ENCODE measurements at places on chromosomes 2 and 18.

- no peak for DNase-seq
These were observed 87.0 kb downstream of the EIPR1 start for GRCh38 chr2:3290655-3291054.

DNA sequence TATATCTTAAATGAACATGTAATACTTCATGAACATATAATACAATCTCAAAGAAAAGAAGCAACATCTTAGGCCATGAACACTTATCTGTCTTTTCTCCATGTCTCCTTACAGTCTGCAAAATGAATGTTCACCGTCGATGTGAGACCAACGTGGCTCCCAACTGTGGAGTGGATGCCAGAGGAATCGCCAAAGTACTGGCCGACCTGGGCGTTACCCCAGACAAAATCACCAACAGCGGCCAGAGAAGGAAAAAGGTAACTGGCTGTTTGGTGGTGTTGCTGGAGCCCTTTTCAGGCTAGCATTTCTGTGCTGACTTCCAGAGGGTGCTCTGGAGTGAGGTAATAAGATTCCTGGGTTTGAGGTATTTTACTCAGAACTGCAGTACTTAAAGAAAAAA lies 295.9 kb upstream of the EPAS1 start:
- no peak for DNase-seq

DNA sequence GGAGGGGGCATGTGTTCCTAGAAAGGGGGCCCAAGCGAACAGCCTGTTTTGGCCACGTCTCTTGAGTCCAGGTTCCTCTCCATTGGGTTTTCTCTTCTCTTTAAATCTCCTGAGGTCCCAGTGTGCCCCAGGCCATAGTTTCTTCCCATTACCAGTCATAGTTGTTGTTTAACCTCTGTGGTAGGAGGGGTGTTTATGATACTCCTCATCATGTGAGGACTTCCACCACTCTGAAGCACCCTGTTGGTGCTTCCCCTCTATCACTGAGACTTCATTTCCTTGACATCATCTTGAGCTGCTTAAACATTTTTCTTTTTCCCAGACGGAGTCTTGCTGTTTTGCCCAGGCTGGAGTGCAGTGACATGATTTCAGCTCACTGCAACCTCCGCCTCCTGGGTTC lies 45.9 kb downstream of the WIPF1 start:
- DNase-seq, result no peak

- no peak for DNase-seq
These were observed 137.2 kb upstream of the CELF4 start for GRCh38 chr18:37702841-37703240.

DNA sequence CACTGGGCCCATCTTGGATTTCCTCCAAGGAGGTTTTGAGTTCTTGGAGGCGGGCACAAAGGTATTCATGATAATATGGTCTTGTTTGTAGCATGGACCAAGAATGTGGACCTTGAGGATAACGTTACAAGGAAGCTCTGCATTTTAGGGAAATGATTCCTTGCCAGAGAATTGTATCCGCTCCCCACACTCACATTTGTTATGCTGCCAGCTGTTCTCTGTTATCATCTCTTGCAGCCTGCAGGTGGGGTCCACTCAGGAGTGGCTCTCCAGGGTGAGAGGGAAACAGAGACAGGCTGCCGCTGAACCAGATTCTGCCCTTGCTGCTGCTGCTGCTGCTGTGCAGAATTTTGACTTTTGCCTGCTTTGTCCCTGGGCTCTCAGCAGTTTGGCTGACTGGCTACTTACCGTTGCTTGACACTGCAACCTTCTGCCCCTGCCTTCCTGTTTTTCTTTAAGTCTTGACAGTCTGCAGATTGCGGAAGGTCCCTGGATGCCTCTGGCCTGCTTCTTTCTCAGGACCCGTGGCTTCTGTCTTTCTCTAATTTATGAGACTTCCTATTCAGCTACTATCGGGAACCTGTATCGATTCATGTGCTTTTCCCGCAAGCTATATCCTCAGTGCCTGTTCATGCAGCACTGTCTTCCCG lies 122.3 kb upstream of the DOCK10 start:
- no peak for DNase-seq

DNA sequence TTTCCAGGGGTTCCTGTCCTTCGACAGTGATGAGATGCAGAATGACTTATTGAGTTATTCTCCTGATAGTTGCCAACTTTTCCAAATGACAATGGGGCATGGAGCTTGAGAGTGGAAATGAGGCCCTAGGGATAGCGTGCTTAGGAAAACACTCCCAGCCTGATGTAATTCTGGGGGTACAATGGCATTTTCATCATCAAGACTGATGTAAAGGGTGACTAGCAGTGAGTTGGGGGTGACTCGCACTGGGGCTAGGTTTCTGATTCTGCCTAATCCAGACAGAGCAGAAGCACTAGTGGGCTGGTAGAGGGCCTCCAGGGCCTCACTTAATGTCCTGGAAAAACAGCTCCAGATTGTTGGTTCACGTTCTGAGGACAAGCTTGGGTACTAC lies 34.0 kb upstream of the IL37 start:
- DNase-seq, result no peak

- no peak for DNase-seq
These were observed 238.7 kb upstream of the SALL3 start for GRCh38 chr18:78740876-78741275.

DNA sequence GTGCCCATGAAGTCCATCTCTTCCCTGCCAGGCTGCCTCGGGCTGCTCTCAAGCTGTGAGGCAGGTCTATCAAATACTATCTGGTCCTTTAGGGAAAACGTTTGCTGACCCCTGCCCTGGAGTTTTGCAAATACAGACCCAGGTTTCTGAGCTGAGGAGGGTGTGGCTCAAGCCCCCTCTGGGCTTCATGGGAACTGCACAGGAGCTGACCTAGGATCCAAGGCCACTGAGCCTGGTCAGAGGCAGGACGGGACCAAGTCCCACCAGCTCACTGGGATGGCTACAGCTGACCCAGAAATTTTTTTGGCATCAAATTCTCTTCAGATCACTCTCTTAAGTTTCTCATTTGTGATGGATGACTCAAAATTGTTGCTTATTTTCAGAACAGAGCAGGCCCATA lies 14.1 kb downstream of the ZNF516 start:
- no peak for DNase-seq

DNA sequence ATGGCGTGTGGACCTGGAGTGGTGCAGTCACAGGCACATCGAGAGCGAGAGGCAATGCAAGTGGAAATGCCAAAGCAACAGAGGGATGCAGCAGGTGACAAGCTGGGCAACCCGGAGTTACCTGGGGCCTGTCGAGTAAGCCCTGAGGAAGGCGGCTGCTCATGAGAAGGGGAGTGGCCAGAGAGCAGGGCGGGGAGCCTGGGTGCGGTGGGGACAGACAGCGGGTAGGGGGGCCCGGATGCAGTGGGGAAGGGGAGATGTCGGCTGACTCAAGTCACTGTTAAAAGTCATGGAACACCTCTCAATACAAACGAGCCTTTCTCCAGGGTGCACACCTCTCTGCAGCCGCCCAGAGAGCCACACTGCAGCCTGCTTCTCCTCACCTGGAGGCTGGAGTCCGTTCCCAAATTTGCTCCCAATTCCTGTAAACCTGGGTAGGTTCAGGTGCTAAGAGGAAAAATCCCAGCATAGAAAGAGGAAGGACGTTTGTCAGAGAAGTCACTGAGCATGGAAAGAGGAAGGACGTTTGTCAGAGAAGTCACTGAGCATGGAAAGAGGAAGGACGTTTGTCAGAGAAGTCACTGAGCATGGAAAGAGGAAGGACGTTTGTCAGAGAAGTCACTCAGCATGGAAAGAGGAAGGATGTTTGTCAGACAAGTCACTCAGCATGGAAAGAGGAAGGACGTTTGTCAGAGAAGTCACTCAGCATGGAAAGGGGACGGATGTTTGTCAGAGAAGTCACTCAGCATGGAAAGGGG lies 71.7 kb upstream of the TWIST2 start:
- no peak for DNase-seq

GRCh38 chr2:179771791-179772190 lies 89.6 kb downstream of the ZNF385B start:
- DNase-seq, result no peak

DNA sequence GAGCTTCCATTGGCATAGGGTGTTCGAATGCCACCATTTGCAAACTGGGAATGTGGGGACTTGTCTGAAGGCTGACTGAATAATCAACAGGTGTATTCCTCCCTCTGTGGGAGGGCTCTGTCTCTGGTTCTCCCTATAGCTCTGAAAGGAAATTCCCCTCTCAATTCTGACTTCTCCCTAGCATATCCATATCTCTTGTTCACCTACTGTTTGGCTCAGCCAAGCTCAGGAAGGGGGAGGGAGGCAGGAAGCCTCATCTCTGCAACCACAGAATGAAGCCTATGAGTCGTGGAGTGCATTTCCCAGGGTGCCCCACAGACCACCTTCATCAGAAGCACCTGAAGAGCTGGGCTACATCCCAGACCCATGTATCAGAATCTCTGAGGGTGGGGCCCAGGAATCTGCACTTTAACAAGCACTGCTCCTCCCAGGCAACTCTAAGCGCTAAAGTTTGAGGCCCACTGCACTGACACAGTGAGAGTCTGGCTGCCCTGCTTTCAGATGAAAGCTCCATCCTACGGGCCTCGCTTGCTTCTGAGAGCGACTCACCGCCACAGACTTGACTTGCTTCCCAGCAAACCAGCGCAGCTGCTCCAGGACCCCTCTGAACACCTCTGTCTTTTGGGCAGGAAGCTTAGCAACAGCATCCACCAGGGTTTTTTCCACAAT lies 32.0 kb downstream of the XDH start:
- DNase-seq, result no peak

DNA sequence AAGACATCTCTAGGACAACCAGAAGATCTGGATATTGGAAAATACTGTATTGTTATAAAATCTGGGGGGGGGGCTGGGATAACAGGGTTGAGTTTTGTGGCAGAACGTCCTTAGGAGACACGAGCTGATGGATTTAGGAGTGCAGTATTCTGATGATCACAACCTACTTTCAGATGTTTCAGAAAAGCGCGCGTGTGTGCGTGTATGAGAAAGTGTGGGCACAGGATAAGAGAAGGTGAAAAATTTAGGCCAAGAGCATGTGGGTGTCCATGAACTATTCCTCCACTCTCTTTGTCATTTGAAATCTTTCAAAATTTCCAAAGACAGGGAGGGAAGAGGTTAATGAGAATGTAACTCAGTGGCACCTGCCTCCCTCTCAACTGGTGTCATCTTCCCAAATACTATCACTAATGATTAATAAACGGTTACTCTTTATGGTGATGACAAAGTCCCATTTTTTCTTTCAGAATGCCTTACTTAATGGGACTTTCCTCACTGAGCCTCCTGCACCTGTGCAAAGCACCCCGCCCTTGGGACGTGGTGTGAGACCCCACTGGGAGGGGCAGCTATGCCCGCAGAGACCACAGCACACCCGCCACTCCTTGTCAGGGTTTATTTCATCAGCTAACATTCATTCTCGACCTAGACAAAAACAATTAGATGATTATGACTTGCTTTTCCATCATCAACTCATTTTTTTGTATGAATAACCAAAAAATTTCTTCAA lies 53.6 kb downstream of the HS6ST1 start:
- DNase-seq, result no peak
